CD4-positive, alpha-beta T cell treated with Interleukin-6 at 100 ng/mL for 8 hours (primary cell): ENCODE measurements at places on chromosomes 16 and 17.

GRCh38 chr17:30363715-30364202, 15.0 kb upstream of the CPD start:
- DNase-seq: peak; percentile 87

DNA sequence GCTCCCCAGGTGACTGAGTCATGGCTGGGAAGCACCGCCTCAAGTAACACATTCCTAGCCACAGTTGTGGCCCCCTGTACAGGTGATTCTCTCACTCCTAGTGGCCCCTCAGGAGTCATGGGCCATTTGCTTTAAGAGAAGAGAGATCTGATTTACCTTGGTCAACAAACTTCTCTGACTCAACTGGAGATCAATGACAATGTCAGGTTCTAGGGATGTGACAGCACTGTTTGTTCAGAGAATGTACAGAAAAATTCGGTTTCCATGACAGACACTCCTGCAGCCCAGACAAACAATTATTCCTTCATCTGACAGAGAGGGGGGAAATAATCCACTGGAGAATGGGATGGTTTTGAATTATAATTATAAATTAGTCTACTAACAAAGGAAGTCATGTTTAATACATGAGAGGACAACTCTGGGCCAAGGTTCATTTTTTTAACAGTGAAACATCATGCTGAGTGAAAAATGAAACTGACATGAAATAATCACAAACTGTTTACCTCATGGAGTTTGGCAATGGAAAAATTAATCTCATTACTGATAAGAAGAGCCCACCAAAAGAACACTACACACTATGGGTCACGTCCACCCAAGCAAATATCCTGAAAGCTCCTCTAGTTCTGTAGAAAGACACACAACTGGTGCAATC, 9.7 kb downstream of the ERN1 start:
- DNase-seq: no peak

GRCh38 chr16:31868691-31869167, 4.9 kb upstream of the ZNF267 start:
- DNase-seq: peak; percentile 76

GRCh38 chr17:48127371-48128051, 19.9 kb downstream of the SNX11 start:
- DNase-seq: no peak

GRCh38 chr17:36890398-36891168, 46.7 kb upstream of the LHX1 start:
- DNase-seq: no peak
